ENCODE measurements at places on chromosomes 13 and 19.

DNA sequence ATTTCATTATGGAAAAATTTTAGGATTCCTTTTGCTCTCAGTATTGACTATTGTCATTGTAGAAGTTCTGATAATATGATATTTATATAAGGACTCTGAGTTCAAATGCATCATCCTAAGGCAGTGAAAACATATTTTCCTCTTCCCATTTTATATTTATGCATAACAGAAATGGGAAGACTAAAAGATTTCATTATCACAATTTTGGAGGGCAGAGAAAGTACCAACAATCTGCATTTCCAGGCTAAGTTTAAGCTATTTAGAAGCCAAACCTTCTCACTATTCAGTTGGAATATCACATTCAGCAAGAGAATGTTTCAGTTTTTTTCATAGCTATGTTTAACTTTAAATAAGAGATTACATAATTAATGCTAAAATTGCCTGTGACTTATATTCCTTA lies 558.5 kb upstream of the GPC6 start:
- DNase-seq, result no peak

DNA sequence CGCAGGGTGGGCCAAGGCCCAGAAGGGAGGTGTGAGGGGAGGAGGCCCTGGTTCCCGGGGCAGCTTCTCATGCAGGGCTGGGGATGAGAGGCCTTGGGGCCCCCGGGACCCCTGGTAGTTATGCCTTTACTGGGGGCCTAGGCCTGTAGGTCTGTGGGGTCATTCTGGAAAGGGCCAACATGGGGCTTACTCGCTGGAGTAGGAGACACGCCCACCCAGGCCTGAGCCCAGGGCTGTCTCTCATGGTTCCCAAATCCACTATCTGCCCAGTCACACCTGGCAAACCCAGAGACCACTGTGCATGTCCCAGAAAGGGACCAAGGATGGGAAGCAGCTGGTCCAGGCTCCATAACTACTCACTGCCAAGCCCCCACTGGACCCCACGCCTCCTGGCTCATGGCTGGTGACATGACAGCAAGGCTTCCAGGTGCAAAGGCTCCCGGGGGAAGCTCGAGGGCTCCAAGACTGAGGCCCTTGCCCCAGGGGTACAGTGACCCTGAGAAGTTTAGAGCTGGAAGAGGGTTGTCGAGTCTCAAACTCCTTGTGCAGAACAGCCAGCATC lies 64.2 kb upstream of the ATP12A start:
- DNase-seq, result no peak

- DNase-seq, result peak; percentile 60
Observed at GRCh38 chr19:10408511-10409283, 5.4 kb upstream of the CDC37 start.

GRCh38 chr19:51783372-51783771 lies 11.6 kb upstream of the FPR3 start:
- no peak for DNase-seq

DNA sequence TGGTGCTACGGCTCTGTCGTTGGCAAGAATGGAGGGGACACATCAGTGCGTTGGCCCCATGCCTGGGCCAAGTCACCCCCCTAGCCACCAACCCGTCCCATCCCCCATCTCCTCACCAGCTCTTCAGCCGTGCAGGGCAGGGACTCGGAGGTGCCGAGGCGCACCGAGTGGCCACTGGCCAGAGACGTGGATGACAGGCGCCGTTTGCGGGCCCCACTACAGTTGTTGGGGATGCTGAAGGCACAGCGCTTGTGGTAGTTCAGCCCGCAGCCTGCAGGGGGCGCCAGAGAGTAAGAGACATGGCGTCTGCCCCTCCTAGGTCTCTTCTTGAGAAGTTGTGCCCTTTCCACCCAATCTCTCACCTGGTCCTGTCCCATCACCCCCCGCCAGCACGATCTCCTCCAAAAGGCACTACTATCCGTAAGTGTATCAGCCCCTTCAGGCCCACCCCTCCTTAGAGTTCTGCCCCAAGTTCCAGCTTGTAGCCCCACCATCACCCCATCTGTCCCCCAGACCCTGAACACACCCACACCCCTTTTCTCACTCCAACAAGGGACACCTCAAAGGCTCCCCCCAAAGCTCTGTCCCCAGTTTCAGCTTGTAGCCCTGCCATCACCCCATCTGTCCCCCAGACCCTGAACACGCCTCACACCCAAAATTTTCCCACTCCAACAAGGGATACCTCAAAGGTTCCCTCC lies 12.4 kb downstream of the PRKD2 start:
- peak; percentile 75 for DNase-seq

DNA sequence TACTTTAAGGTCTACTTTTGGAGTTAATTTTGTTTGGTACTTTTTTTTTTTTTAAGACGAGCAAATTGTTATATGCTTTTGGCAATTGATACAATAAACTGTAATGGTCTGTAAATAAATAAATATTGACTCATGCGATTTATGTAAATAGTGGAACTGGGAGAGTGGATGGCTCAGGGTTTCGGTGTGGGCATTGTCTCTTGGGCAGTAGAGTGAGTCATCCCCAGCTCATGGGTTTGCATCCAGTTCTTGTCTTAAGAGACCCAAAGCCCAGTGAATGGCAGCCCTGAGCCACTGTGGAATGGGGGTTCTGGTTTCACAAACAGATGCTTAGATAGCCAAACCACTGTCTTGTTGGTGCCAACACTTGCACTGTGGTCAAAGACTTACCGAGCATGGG lies 33.0 kb downstream of the FGF9 start:
- no peak for DNase-seq

DNA sequence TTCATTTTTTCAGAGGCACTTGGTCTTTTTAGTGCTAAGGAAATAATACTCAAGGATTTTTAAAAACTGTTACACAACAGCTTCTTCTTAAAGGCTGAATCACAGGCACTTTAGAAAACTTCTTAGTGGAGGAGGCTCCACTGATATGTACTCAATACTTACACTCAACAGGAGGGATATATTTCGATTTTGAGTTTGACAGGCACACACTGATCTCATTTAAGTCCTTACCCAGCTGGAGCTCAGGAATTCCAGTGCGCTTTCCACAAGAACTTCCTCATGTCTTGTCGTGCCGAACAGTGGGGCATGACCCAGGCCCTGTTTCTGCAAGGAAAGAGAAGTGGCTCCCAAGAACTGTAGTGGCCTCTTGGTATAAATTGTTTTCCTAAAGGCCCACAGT lies 103.8 kb downstream of the RGCC start:
- no peak for DNase-seq

DNA sequence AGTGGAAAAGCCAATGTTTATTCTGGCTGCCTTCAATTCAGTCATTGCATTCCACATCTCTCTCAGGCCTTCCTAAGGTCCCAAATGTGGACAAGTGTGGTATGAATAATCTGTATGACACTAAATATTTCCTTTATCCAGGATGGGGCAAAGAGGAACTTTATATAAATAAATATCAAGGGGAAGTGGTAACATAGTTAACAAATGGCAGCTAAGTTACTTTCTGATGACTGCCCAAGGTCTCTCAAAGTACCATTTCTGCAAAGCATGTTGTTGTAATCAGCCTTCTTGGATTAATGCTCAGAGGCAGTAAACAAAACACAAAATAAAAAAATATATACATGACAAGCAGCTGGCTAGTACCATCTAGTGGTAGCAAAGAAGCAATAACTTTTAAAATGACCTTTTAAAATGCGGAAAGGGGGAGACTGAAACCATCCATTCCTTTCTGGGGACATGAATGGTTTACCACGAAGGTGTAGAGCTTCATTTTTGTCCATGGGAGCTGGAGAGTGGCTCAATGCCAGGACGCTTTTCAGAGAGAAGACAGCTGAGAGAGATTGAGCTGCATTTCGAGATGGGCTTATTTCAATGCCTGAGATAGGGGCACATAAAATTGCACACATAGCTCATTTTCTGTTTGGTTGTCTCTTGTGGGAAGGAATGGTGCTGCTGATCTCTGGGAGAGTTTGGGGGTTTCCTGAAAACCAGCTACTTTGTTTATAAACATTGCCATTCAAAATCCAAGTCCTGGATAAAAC lies 259.2 kb downstream of the RFC3 start:
- no peak for DNase-seq

- no peak for DNase-seq
Observed at GRCh38 chr13:46192412-46192811, 10.4 kb upstream of the LCP1 start.

DNA sequence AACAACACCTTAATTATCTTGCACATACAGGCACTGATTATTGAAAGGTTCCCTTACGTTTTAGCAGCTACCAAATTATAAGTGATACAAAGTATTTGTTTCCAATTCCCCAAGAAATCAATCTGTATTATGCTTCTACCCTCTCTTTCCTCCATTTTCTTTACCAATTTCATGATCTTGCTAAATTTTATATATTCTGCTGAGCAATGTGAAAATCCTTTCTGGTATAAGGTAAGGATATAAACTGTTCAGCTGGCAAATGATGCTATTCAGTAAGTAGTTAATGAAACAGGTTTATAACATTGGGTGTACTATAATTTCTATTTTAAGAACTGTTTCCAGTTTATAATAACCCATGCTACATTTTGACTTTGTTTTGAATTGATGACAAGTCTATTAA lies 985 bp upstream of the EEF1AKMT1 start:
- DNase-seq, result no peak

- DNase-seq, result no peak
Observed at GRCh38 chr13:110665491-110666254, 40.2 kb downstream of the CARS2 start.

DNA sequence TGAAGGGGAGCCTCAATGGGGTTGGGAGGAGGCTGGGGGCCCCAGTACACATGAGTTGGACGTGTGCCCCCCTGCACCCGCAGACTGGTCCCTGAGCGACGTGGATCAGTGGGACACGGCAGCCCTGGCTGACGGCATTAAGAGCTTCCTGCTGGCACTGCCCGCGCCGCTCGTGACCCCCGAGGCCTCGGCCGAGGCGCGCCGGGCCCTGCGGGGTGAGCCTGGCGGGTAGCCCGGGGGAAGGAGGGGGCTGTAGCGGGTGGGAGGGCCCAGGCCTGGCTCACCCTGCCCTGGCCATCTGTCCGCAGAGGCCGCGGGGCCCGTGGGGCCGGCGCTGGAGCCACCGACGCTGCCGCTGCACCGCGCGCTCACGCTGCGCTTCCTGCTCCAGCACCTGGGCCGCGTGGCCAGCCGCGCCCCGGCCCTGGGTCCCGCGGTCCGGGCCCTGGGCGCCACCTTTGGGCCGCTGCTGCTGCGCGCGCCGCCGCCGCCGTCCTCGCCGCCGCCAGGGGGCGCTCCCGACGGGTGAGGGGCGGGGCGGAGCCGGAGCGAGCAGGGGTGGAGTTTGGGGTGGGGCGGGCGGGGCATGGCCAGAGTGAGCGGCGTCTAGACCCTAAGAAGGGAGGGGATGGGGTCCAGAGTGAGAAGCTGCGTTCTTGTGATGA lies 8.1 kb downstream of the PIK3R2 start:
- peak; percentile 40 for DNase-seq

- DNase-seq, result no peak
Observed at GRCh38 chr13:46666727-46667456, 113.9 kb downstream of the LRCH1 start.

- DNase-seq, result no peak
Observed at GRCh38 chr19:55118401-55118991, 1.1 kb upstream of the PPP1R12C start.

- DNase-seq, result no peak
Observed at GRCh38 chr13:114072421-114072820, 60.0 kb downstream of the RASA3 start.

- DNase-seq, result no peak
Observed at GRCh38 chr13:21657538-21657937, 13.3 kb upstream of the FGF9 start.

DNA sequence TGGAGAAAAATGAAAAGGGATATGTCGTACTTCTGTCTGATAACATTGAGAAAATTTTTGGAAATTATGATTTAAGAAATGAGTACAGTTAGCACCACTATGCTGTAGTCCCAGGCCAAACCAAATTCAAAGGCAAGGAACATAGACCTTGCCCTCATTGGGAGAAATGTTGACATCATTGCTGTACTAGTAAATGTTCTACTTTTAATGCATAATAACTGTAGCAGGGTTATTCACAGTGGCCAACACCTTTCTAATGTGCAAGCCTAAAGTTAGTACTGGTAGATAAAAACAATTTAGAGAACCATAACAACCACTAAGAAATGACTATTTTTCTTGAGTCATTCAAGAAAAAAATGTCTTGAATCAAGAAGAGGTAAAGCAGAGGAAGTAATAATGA lies 792.6 kb upstream of the GPC6 start:
- no peak for DNase-seq

DNA sequence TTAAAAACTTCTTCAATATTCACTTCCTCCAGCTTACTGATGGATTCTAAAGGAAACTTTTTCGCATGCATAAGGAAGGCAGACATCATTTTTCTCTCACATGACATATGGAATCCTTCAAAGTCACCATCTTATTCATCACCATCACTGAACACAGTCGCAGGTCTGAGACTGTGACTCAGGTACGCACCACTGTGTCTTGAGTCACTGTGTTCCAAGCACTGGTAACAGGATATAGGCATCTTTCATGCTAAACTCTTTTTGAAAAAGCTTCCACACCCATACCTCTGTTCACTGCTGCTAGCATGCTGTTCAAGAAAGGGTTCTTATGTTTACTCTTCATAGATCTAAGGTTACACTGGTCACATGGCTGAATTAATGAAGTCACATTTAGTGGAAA lies 67.0 kb upstream of the SIAH3 start:
- no peak for DNase-seq

DNA sequence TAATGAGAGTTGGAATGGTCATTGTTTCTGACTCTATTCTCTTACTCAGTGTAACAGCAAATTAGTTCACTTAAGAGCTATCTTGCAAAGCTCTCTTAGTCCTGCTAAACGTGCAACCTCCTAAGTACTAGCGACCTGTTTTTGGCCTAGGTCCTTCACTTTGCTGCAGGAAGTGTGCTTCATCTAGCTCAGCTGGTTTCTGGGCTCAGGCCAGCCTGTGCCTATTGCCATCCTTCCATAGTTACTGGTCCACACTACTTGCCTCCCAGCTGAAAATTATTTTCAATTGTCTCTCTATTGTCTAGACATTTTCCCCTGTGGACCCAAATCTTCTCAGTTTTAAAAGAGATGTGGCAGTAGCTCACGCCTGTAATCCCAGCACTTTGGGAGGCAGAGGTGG lies 561.3 kb downstream of the FGF9 start:
- no peak for DNase-seq

DNA sequence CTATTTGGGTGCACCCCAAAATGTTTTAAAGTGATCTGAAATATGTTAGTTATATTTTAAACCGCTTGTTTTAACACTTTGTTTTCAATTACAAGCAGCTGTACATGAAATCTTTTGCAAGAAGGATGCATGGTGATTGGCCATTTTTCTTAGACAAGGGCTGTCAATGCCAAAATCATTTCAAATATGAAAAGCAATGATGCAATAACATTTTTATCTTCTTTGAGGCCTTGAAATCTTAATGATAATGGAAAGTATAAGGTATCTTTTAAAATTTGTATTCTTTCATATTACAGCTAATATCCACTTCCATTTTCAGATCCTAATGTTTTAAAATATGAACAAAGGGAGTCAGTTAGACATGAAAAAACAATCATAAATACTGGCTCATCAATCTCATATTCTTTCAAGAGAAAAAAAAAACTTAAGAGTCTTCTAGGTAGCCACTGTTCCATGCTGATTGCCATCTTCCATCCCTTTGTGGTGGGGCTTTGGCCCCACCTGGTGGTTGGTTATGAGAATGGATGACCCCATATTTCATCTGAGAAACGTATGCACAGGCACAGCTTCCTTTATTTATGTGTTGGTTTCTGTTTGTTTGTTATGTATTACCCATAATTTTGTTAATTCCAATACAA lies 330.3 kb upstream of the MIR17HG start:
- DNase-seq, result no peak

All from stimulated activated CD8-positive, alpha-beta memory T cell treated with anti-CD3 and anti-CD28 coated beads, Interleukin-7, amount 100 ng/mL, for 4 hours (primary cell).